ENCODE measurements at places on chromosomes 7 and 10. TPM values are rescaled to one million over a fixed set of nuclear protein-coding genes. Genes with fewer than 3 reads are reported as not detected.

ADARB2 gene
- 0.17 TPM for total RNA-seq

SHH gene
- not detected for total RNA-seq

DEPP1 gene
- total RNA-seq: 0.33 TPM

GRCh38 chr7:144824360-144824759 is 11.5 kb downstream of the TPK1 start:
- H3K36me3 ChIP-seq: peaks cover 17% of the 10 kb centered on the region
- peaks cover 41% of the 10 kb centered on the region for H3K4me1 ChIP-seq
- no peaks in the 10 kb centered on the region for H3K27me3 ChIP-seq
- no peak overlapping the region for H3K27ac ChIP-seq
- DNase-seq: no peak
